ENCODE measurements at places on chromosomes 3 and 15.

GRCh38 chr3:120092474-120092873 is 1.8 kb downstream of the GSK3B start:
- DNase-seq, result no peak

- DNase-seq, result no peak
Measured at GRCh38 chr15:48449734-48450133, 118.5 kb downstream of the DUT start.

GRCh38 chr3:178388473-178388872 is 147.8 kb upstream of the KCNMB2 start:
- DNase-seq, result no peak

- DNase-seq, result no peak
Measured at GRCh38 chr3:198062068-198062465, 102.0 kb downstream of the LMLN start.

DNA sequence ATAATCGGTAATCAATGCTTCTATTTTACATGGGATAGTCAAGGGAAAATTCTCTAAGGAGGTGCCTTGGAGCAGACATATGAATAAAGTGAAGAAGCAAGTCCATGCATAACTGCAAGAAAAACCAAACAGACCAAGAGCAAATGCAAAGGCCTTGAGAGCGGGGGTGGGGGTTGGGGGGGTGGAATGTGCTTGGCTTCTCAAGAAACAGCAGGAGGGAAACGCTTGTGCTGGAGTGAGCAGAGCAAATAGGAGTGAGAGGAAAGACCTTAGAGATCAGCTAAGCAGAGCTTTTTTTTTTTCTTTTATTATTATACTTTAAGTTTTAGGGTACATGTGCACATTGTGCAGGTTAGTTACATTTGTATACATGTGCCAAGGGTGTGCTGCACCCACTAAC is 260.8 kb downstream of the ARPP21 start:
- DNase-seq, result no peak

DNA sequence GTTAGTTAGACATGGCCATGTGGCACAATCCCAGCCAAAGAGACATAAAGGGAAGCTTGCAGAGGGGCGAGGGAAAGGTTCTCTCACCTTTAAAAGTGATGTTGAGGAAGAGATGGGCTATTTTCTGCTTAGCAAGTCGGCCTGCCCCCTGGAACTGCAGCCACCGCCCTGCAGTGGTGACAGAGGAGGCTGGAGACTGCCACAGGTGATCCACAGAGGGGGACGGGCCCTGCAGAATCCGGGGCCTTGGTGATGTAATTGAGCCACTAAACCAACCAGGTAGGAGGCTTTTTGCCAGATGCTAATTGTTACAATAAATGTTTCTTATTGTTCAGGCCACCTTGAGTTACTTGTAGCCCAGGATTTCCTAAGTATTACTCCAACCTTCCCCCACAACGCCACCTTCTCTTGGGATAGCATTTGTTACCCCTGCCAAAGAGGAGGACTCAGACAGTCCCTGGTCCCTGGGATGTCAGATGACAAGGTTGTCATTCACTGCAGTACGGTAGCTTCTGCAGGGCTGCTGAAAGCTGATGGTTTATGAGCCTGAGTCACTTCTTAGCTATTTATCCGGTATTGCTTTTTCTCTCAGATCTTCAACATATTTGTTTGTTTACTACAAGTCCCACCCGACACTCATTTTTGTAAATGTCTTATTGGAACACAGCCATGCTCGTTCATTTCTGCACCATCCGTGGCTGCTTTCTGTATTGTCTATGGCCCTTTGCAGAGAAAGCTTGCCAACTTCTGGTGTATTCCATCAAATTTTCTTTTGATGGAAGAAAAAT is 63.3 kb upstream of the SEC61A1 start:
- DNase-seq, result no peak

GRCh38 chr15:101183226-101183930 is 68.5 kb downstream of the CHSY1 start:
- no peak for DNase-seq
